LHCN-M2 (cell line): ENCODE measurements at places on chromosomes 3 and 15. TPM values are rescaled to one million over a fixed set of nuclear protein-coding genes. Genes with fewer than 3 reads are reported as not detected.

GRCh38 chr15:66673410-66674322 is 28.4 kb upstream of the SMAD6 start:
- no peak for DNase-seq

DNA sequence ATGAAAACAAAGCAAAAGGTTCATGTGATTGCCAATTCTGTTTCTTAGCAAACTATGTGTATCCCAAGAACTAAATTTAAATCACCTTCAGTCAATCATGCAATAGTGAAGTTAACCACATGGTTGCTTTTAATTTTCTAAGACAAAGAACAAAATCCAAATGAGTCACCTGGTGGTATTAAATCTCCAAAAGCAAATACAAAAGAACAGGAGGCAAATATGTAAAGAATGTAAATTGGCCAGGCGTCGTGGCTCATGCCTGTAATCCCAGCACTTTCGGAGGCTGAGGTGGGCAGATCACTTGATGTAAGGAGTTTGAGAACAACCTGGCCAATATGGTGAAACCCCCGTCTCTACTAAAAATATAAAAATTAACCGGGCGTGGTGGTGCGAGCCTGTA is 54.2 kb upstream of the PIK3R4 start:
- no peak for DNase-seq

DNA sequence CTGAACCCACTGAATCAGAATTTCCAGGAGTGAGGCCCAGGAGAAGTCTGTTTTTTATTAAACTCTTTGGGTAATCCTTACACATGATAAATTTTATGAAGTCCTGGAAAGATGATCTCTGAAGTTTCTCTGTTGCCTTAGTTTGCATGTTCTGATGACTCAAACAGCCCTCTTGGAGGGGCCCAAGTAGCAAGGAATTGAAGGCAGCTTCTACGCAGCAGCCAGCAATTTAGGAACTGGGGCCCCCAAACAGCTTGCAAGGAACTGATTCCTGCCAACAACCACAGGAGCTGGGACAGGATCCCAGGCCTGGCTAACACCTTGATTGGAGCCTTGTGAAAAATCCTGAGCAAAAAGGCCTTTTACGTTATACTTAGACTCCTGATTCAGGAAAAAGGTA is 5.4 kb upstream of the ACP3 start:
- DNase-seq = no peak

GRCh38 chr3:73409138-73409763 is 215.5 kb downstream of the PDZRN3 start:
- DNase-seq = peak; percentile 64

GRCh38 chr3:121661376-121661775 is 673 bp upstream of the HCLS1 start:
- DNase-seq = no peak

DNA sequence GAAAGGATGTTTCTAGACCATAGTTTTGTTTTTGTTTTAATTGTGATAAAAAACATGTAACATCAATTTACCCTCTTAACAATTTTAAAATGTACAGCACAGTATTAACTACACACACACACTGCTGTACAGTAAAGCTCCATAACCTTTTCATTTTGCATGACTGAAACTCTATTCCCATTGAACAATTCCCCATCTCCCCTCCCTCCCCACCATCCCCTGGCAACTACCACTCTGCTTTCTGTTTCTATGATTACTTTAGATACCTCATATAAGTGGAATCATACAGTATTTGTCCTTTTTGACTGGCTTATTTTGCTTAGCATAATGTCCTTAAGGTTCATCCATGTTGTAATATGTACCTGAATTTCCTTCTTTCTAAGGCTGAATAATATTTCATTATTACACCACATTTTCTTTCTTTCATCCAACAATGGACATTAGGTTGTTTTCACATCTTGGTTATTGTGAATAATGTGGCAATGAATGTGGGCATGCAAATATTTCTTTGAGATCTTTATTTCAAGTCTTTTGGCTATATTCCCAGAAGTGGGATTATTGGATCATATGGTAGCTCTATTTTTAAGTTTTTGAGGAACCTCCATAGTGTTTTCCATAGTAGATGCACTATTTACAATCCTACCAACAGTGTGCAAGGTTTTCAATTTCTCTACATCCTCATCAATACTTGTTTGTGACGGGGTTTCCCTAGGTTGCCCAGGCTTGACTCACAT is 10.7 kb downstream of the CHST14 start:
- peak; percentile 38 for DNase-seq

Gene HYAL1
- 0.23 and 0.32 TPM in 2 replicates for total RNA-seq

Gene CFAP100
- not detected in 2 replicates for total RNA-seq

Gene HESX1
- total RNA-seq = 0.17 TPM in 1 of 2 replicates, not detected in the other

Gene RBP2
- total RNA-seq = not detected in 2 replicates
